Large intestine (tissue), 12 donors: ENCODE measurements at places on chromosomes 11 and 22. TPM values are rescaled to one million over a fixed set of nuclear protein-coding genes. Genes with fewer than 3 reads are reported as not detected.

UCP2 gene
- 47.7 TPM for polyA plus RNA-seq

WNT11 gene
- 14.4 TPM for polyA plus RNA-seq

HBG1 gene
- 9.7 TPM for polyA plus RNA-seq

TUBA8 gene
- polyA plus RNA-seq, result 1.9 TPM

PNPLA3 gene
- polyA plus RNA-seq, result 1.3 TPM

MUC5B gene
- polyA plus RNA-seq, result 1.9 TPM

IGSF22 gene
- 1.5 TPM for polyA plus RNA-seq

CASP1 gene
- polyA plus RNA-seq, result 135 TPM

TXNRD2 gene
- 22.5 TPM for polyA plus RNA-seq
